Left ventricle myocardium superior (tissue), 1 donor: ENCODE measurements at places on chromosomes 11 and 22.

DNA sequence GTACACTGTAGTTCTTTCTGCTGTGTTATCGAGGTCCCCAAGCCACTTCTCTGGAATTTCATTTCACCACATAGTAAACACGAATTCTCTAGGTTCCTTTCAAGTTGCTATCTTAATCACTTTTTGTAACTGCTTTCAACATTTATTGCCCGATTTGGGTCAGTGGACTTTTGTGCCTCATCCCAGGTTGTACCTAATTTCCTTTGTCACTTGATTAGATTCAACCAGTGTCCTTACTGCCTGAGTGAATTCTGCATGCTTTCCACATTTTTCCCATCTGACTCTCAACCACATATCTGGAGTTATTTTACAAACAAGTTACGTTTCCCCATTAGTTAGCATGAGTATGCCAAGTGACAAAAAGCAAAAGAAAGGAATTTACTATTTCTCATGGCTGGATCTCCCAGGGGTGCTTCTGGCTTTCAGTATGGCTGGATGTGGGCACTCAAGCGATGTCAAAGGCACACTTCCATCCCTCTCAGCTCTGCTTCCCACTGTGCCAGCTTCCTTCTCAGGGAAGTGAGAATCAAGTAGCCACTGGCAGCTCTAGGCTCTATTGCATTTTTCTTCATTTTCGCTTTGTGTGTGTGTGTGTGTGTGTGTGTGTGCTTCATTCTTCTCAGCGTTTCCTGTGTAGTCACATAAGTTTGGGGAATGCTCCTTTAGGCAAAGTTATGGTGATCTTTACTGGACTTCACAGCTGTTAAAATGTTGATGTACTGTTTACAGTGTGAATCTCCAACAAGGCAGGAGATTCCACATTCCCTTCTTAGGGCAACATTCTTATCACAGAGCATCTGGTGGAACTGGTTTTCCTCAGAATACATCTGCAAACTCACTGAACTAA is 128.9 kb downstream of the DBX1 start:
- DNase-seq: no peak

- no peak for DNase-seq
Measured at GRCh38 chr11:74784234-74784633, 35.6 kb downstream of the RNF169 start.

GRCh38 chr11:11363674-11364073 is 10.6 kb upstream of the CSNK2A3 start:
- no peak for DNase-seq

DNA sequence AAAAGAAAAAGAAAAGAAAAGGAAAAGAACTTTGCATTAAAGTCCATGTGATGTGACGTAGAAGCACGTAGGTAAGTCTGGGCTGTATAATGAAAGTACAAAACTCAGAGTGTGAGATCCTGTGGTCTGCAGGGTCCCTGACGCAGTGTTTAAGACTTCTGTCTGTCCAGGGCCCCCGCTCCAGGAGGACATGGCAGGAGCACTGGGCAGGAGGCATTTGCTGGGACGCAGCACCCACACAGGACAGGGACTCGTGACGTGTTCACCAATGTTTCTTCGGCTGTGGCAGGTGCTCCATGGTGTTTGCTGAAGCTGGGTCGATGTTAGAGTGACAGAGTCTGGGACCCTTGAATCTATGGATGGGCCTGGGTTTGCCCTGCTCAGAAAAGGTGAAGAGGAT is 348.1 kb downstream of the BRD1 start:
- DNase-seq: no peak

- no peak for DNase-seq
Measured at GRCh38 chr22:48537343-48537680, 1290.4 kb downstream of the BRD1 start.

GRCh38 chr11:59894616-59895015 is 16.0 kb downstream of the OOSP3 start:
- no peak for DNase-seq

DNA sequence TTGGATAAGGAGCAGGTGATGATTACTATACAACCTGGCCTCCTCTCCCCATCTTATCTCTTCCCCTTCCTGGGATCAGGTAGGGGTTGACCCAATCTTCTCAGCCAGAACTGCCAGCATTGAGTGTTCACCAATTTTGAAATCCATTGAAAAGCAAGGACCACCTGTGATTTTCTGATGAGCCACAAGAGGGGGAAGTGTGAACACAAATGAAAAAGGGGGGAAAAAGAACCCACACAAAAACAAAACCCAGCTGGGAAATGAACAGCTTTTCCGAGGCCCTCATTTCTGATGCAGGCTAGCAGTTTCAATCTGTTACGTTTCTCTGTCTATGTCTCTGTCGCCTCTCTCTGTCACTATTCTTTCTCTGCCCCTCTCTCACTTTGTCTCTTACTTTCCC is 161.9 kb downstream of the INSC start:
- no peak for DNase-seq

GRCh38 chr11:128835741-128836430 is 31.2 kb downstream of the KCNJ1 start:
- DNase-seq: peak; percentile 75

GRCh38 chr11:64444838-64445441 is 86.0 kb downstream of the RPS6KA4 start:
- no peak for DNase-seq

GRCh38 chr22:44098966-44099530 is 74.9 kb downstream of the PARVB start:
- peak; percentile 22 for DNase-seq

GRCh38 chr11:61911701-61912529 is 5.5 kb downstream of the RAB3IL1 start:
- peak; percentile 44 for DNase-seq

GRCh38 chr11:1257916-1258315 is 35.0 kb downstream of the MUC5B start:
- DNase-seq: no peak

DNA sequence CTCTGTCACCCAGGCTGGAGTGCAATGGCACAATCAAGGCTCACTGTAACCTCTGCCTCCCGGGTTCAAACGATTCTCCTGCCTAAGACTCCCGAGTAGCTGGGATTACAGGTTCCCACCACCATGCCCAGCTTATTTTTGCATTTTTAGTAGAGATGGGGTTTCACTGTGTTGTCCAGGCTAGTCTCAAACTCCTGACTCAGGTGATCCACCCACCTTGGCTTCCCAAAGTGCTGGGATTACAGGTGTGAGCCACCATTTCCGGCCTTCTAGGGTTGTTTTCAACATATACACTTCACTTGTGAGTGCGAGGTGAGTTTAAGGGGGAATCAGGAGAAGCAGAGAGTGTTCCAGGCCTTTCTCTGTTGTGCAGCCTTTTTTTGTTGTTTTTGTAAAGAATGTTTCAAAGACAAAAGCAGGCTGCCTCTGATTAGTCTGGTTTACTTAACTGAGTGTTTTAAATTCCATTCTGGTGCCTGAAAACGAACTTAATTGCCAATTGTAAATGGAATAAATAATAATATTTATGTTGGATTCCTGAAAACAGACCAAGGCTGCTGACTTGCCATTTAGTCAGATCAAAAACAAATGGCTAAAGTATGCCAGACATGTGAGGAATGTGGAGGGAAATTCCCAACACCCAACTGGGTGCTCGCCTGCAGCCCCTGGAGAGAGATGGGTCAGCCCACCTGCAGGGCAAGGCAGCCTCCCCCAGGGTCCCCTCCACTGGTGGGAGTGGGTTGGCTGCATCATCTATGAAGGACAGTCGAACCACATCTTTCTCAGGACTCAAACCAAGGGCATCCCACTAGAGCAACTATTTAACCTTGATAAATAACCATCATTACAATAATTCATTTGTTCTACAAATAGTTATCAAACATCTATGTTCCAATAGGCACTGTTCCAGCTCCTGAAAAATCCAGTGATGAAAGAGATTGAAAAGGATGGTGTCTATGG is 4.6 kb upstream of the RANGAP1 start:
- no peak for DNase-seq

DNA sequence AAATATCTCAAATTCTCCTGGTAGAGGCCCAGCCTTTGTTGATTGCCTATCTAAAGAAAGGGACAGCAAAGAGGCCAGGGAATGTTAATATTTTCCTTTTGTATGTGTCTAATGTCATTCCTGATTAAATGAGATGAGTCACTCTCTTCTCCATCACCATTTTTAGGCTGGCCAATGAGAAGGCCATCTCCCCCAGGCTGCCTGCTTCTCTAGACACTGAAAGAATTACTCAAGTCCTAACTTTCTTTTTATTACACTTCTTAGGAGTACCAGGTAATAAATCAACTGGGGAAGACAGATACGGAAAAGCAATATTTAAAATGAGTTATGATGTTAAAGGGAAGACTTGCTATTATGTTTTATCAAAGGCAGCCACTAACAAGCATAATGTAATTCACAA is 259.2 kb upstream of the SORL1-AS1 start:
- DNase-seq: no peak

DNA sequence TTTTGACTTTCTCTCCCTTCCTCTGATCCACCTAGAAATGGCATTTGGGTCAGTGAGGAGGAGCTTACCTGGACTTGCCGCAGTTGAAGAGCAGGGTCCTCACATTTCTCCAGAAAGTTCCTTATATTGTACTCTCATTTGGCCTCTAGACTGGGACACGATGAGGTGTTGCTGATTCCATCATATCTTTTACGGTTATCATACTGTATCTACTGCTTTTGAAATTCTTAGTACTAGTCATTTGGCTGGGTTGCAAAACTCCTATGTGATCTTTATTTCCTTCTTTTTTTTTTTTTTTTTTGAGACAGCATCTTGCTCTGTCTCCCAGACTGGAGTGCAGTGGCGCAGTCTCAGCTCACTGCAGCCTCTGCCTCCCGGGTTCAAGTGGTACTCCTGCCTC is 58.7 kb upstream of the FAM181B start:
- DNase-seq: no peak
